ENCODE measurements at places on chromosomes 1 and 21.

- DNase-seq, result no peak
Measured at GRCh38 chr1:62406576-62406975, 30.3 kb upstream of the USP1 start.

DNA sequence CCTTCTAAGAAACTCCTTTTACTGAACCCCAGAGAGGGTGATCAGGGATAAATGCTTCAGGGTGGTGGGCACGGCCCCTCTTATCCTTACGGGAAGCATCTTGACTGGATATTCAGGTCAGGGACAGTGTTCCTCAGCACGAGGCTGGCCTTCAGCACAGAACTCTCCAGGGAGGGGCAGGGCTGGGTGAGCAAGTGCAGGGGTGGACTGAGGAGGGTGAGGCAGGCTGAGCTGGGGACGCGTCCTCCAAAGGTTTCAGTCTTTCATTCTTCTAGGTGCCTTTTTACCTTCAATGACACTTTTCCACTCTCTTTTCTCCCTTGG lies 52.3 kb downstream of the RASSF5 start:
- DNase-seq, result no peak

DNA sequence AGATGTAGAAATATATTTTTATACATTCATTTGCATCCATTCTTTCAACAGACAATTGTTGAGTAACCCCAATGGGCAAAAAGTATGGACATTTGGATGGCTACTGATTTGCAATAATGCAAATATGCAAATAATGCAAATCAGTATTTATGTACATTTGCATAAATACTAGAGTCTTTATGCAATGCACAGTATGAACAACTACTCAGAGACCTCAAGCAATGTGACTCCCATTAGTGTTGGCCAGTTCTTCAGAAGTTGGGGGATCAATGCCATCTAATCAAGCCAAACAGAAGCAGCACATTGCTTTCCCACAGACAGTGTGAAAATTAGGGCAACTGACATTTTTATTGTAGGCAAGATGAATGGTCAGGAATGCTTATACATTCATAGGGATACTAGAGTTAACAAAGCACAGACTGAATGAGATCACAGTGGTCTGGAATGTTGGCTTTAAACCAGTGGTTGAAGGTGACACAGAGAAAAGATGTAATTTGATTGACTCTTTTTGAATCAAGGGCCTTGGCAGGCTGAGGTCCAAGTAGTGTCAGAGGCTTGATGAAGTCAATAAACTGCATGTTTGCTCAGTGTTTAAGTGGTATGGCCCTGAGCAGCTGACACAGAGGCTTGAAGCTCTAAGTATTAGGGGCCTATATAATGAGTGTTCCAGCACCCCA lies 256.6 kb downstream of the CTH start:
- DNase-seq, result no peak

GRCh38 chr1:88983791-88984559 lies 8.5 kb downstream of the KYAT3 start:
- peak; percentile 15 for DNase-seq

DNA sequence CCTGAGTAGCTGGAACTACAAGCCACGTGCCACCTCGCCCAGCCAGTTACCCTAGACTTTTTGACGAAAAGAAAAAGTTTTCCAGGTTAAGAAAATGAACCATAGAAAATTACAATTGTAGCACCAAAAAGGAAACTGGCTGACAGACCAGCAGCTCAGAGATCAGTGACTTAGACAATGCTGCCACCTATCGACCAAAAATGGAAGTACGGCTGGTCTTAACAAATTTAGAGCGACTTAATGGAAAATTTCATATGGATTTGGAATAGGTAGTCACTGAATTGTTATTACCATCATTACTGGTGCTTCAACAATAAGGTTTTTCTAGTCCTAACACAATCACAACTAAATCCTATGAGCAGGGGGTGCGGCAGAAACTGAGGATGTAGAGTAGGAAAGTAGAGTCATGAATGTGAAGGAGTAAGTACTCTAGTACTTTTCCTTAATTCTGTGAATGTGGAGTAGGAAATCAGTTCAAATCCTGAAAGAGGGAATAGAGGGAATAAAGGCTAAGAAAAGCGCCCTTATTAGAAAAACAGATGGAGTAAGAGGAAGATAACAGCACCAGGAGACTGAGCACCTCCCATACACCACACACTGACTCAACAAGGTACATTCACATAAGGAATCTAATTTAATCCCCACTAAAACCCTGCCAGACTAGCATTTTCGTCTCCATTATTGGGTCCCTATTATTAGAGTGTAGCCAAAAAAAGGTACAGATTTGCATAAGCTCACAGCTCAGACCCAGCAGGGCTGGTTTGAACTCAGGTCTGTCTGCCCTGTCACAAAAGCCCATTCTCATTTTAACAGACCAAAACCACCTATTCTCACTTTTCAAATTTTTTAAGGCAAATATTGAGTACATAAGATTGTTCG lies 37.9 kb upstream of the MGST3 start:
- DNase-seq, result peak; percentile 37

- DNase-seq, result no peak
Measured at GRCh38 chr1:148353461-148354283, 129.4 kb downstream of the PPIAL4G start.

- DNase-seq, result no peak
Measured at GRCh38 chr1:198734323-198735008, 95.6 kb downstream of the PTPRC start.

GRCh38 chr1:242086706-242087105 lies 87.8 kb upstream of the MAP1LC3C start:
- DNase-seq, result no peak

GRCh38 chr1:110393286-110393685 lies 2.5 kb upstream of the SLC16A4 start:
- no peak for DNase-seq

DNA sequence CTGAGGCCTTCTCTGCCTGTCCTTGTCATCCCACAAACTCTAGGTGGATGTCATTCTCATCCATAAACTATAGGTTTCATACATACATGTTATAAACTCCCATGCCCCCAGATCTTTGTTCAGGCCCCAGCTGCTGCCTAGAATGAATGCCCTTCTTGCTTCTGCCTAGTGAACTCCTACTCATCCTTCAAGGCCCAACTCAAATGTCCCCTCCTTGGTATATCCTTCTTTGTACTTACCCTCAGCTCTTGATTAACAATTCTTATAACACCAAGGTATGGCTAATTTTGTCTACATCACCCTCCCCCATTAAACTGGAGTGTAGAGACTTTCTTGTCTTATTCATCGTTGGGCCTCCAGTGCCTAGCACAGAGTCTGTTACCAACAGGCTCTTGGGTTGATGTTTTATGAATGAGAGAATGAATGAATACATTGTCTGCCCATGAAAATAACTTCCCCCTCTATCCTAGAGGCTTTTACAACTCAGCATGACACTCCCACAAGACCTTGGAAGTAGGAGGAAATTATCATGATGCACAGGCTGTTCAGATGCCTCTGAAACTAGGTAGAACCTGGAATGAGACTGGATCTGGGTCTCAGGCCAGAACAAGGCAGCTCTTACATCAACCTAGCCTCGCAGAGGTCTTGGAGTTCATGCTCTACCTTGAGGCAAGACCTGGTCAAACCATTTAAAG lies 26.9 kb downstream of the EPHB2 start:
- no peak for DNase-seq

DNA sequence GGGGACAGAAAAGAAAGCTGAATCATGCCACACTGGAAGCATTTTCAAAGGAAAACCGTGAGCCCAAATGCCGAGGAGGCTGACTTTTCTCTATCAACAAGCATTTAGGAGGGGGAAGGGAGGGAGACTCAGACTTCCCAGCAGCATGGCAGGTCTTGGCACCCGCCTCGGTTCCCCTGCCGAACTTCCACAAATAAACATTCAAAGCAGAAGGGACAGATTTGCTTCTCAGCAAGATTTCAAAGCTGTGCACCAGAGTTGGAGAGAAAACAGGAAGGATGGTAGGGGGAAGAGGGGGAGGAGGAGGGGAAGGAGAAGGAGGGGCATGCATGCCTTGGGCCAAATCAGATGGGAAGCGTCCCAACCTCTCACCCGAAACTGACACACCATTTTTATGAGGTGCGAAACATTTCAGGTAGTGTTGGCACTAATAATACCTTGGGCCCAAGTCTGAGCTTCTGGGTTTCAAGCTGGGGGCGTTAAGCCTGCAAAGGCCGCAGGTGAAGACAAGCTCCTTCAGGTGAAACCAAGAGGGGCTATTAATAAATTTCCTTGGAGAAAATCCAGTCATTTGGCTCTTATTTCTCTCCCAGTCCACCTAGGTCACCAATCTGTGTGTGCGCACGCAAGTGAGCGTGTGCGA lies 26.4 kb downstream of the ABCA4 start:
- DNase-seq, result no peak

GRCh38 chr1:218492874-218493273 lies 147.7 kb downstream of the TGFB2 start:
- DNase-seq, result no peak

GRCh38 chr1:160353223-160353622 lies 10.0 kb downstream of the NCSTN start:
- no peak for DNase-seq

GRCh38 chr1:225527575-225527974 lies 99.7 kb upstream of the LBR start:
- DNase-seq, result no peak

- DNase-seq, result no peak
Measured at GRCh38 chr1:26582836-26583460, 53.4 kb downstream of the RPS6KA1 start.

DNA sequence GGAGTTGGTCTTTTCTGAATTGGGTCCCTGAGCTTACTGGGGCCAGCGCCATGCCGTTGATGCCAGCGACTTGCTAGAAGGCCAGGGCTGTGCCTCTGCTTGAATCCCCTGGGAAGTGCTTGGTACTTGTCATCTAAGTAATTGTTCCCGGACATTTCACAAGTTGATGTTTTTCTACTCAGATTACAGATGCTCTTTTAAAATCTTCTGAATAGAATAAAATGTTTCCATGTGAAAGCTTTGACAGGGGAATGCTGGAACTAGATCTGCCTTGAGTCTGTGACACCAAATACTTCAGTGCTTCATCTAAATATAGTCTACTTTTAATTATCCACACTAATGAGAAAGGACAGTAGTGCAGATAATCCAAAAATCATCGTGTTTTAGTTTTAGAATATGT lies 38.3 kb downstream of the PTGFRN start:
- DNase-seq, result no peak

All from T-helper 22 cell (primary cell).